H7 (cell line): ENCODE measurements at places on chromosomes 13 and 19. TPM values are rescaled to one million over a fixed set of nuclear protein-coding genes. Genes with fewer than 3 reads are reported as not detected.

The NHLRC3 gene
- total RNA-seq: 10.8 and 15.0 TPM in 2 replicates

GRCh38 chr19:38323291-38323690 lies 3.6 kb downstream of the KCNK6 start:
- DNase-seq: no peak

The KCNRG gene
- total RNA-seq: 0.33 and 1.0 TPM in 2 replicates

GRCh38 chr13:67285611-67286010 lies 55.5 kb upstream of the PCDH9 start:
- no peak for DNase-seq

The BCL3 gene
- total RNA-seq: 7.3 and 8.3 TPM in 2 replicates

- no peak for DNase-seq
Observed at GRCh38 chr19:30109565-30109964, 167.5 kb downstream of the URI1 start.

DNA sequence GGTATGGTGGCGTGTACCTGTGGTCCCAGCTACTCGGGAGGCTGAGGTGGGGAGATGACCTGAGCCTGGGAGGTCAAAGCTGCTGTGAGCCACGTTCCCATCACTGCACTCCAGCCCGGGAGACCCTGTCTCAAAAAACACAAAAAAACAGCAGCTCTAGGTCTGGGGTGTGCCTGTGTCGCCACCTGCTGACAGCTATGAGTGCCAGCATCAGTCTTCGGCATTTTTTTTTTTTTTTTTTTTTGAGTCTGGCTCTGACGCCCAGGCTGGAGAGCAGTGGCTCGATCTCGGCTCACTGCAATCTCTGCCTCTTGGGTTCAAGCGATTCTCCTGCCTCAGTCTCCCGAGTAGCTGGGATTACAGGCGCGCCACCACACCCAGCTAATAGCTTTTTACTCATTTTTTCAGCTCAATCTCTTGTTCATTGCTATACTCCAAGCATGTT lies 10.1 kb downstream of the AP2S1 start:
- peak; percentile 89 for DNase-seq

- DNase-seq: peak; percentile 99
Observed at GRCh38 chr19:58059003-58059670, at the start of gene ZNF135. TSS of gene ZNF135 (plus strand) at chr19:58059282. CDS start at chr19:58060003, 721 bp downstream.

DNA sequence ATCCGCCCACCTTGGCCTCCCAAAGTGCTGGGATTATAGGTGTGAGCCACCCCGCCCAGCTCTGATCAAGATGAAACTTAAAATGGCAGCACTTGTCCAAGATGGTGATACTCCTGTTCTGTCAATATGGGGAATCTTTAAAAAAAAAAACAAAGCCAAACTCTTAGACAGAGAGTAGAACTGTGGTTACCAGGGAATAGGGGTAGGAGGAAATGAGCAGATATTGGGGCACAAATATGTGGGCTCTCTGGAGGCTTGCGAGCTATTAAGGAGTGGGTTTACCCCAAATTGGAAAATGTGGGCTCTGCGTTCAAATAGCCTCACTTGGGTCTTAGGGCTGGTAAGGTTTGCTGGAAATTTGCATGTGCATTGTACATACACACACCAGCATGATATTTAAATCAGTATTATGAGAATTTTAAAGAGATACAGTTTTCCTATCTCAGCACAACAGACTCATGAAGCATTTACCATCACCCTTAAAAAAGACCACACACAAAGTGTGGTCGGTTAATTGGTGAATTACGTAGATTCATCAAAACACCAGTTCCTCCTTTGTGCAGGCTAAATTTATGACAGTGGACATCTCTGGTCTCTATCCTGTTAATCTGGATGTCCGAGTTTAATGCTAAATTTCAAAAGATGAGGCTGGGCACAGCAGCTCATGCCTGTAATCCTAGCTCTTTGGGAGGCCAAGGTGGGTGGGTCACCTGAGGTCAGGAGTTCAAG lies 11.3 kb downstream of the CD70 start:
- no peak for DNase-seq

DNA sequence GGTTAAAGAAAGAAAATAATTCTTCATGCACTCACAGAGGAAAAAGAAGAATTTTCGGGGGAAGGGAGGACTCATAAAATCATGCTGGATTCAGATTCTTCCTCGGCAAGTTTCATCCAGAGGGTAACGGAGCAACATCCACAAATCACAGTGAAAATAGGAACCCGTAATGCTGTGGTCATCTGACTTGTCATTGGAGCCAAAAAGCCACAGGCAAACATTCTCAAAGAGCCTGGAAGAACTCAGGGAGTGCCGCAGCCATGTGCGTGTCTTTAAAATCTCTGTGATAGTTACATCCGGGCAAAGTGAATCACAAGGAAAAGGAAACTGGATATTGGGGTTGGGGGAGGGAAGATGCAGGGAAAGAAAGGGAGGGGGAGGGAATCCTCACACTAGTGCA lies 33.0 kb upstream of the VSTM2B start:
- no peak for DNase-seq

The KL gene
- total RNA-seq: not detected in 2 replicates

The SIAH3 gene
- 0.07 TPM in 1 of 2 replicates, not detected in the other for total RNA-seq

DNA sequence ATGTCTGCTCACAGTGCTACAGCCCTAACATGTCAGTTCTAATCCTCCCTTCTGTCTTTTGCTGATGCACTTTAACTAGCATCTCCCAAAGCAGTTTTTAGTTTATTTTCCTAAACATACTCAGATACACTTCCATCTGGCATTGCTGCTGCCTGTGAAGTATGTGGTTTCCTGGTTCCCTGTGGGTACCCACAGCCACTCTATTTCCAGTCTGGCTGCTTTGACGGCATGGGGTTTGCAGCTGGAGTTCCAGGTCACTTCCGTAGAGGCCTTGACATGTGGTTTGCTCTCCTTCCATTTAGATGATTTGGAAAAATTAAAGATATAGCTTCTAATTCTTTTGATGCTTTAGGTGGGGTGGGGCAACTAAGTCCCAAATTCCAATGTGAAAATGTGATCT lies 375.5 kb downstream of the PCDH20 start:
- DNase-seq: no peak

DNA sequence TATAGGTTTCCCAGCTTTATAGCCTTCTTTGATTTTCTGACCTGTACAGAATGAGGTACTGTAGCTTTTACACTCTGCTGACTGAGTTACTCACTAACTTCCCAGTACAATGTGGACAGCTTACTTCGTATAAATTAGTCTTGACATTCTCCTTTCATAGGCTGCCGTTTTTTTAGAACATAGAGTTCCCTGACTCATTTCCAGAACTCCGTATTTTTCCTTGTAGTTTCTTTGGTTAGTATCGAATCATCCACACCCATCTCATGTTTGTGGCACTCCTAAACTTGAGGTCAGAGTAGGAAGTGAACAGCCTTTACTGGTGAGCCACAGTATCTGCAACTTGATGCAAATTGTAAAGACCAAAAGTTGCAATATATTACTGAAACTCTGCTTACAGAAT lies 303.9 kb downstream of the SLITRK5 start:
- no peak for DNase-seq

The SLITRK5 gene
- total RNA-seq: 0.55 and 0.85 TPM in 2 replicates

DNA sequence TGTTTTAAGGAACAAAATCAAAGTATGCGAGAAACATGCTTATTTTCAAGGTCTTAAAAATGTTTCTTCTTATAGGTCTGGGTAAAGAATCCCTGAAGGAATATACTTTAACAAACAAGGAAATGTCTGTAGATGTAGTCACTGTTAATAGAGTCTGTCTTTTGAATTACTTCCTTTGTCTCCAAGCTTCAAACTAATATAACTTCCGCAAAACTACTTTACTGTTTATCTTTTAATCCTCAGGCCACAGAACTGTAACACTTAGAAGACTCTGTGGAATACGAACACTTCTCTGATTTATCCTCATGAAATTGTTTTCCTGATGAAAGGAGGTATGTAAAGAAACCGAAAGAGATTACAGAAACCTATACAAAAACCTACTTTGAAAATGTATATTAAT lies 316.0 kb downstream of the PCDH9 start:
- no peak for DNase-seq

The FFAR1 gene
- not detected in 2 replicates for total RNA-seq

The ZNF536 gene
- 0.35 and 0.59 TPM in 2 replicates for total RNA-seq

The ZNF835 gene
- total RNA-seq: not detected in 2 replicates

GRCh38 chr13:109794095-109794494 lies 7.7 kb upstream of the IRS2 start:
- DNase-seq: no peak

The GRIN3B gene
- total RNA-seq: 0.03 and 0.07 TPM in 2 replicates

- DNase-seq: no peak
Observed at GRCh38 chr13:23619068-23619855, 49.0 kb downstream of the TNFRSF19 start.

The ERICH4 gene
- not detected in 2 replicates for total RNA-seq

DNA sequence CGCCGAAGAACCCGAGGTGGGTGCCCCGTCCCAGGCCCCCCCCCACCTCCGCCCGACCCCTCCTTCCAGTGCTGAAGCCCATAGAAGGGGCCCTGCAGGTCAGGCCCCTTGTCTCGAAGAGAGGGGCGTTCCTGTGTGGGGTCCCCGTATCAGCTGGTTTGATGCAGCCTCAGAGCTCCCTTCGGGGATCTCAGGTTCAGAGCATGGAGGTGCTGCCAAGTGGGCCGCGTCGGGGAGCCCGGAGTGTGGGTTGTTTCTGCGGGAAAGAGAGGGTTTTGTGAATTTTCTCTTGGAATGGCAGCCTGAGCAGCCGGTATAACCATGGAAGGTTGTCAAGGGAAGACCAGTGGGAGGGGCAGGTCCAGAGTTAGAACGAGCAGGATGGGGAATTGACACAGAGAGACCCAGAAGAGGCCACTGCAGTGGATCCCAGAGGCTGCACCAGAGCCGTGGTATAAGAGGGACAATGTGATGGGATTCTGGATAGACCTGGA lies 384 bp downstream of the TRAPPC2B start:
- DNase-seq: no peak

- peak; percentile 45 for DNase-seq
Observed at GRCh38 chr19:28482221-28482620, 730.7 kb downstream of the UQCRFS1 start.

- DNase-seq: no peak
Observed at GRCh38 chr19:47389150-47389556, 30.2 kb downstream of the MEIS3 start.

GRCh38 chr13:99295488-99296252 lies 11.5 kb downstream of the GPR183 start:
- no peak for DNase-seq

The PEAK3 gene
- not detected in 2 replicates for total RNA-seq

The CYP4F8 gene
- not detected in 2 replicates for total RNA-seq

DNA sequence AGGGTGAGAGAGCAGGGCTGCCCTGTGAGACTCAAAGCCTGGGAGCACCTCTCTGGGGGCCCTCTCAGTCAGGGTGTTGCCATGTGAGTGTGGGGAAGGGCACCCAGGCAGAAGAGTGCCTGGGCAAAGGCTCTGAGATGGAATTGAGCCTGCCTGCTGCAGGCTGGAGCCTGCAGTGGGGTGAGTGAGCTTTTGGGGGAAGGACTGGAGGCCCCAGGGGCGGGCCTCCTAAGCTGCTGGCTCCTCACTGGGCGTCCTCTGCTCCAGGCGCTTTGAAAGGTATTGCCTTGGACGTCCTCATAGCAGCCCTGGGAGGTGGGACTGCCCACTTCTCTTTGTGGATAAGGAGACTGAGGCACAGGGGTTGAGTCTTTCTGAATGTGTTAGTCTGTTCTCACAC lies 60.3 kb downstream of the ARHGEF7 start:
- no peak for DNase-seq

The NKPD1 gene
- 0.24 and 0.70 TPM in 2 replicates for total RNA-seq

GRCh38 chr19:58368561-58369360 lies 6.2 kb upstream of the ZNF497 start:
- DNase-seq: peak; percentile 73
